ENCODE measurements at places on chromosomes 11 and 22. TPM values are rescaled to one million over a fixed set of nuclear protein-coding genes. Genes with fewer than 3 reads are reported as not detected.

DNA sequence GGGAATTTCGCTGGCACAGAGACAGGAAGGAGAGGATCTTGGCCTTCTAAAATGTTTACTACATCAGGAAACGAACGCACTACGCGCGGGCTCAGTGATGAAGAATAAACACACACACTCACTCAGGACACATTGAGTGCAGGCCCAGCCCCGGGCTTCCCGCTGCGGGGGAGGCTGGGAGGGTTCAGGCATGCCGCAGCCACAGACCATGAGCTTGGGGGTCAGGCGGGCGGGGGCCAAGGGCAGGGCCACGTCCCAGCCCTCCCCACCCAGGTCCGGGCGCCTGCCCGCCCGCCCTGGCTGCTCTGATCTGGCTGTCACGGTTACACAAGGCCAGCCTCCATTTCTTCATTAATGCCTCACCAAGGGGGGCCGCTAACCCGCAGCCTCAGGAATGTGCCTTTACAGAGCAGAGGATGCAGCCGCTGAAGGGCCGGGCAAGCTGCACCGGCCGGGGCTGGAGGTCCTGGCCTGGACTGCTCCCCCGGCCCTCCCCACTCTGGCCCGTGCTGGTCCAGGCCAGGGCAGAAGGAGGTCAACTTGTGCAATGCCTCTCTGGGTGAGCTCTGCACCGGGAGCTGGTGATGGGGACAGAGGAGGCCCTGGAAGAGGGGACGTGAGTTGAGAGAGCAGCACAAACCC is 41.7 kb downstream of the IGF2 start:
- peak; percentile 81 for DNase-seq

GRCh38 chr11:105968021-105968697 is 53.9 kb downstream of the MSANTD4 start:
- peak; percentile 5 for DNase-seq

- DNase-seq, result no peak
These were observed 257.7 kb upstream of the CCDC90B start for GRCh38 chr11:83543706-83544439.

The ASCL2 gene
- total RNA-seq, result not detected

GRCh38 chr11:103963648-103964047 is 72.8 kb upstream of the DDI1 start:
- no peak for DNase-seq

- peak; percentile 29 for DNase-seq
These were observed 292.3 kb upstream of the FAT3 start for GRCh38 chr11:91932151-91932821.

DNA sequence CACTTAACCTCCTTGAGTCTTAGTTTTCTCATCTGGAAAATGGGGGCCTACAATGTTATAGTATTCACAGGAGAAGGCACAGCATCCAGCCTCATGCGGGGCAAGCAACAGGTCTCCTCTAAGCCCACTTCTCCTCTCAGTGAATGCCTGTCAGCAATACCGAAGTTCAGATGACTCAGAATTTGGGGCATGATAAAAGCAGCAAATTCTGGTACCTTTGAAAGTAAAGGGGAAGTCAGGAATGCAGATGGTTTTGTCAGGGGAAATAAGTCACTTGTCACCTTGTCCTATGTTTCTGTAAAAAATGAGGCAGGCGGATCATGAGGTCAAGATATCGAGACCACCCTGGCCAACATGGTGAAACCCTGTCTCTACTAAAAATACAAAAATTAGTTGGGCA is 350.2 kb downstream of the LARGE1 start:
- DNase-seq, result no peak

GRCh38 chr11:10763766-10764165 is 12.7 kb downstream of the CTR9 start:
- DNase-seq, result no peak

The GRIA4 gene
- total RNA-seq, result not detected

GRCh38 chr11:78784321-78785061 is 209.8 kb upstream of the NARS2 start:
- peak; percentile 63 for DNase-seq

- DNase-seq, result no peak
These were observed 26.3 kb downstream of the RPS6KA4 start for GRCh38 chr11:64384981-64385944.

- no peak for DNase-seq
These were observed 93.6 kb downstream of the MTNR1B start for GRCh38 chr11:93063086-93063485.

DNA sequence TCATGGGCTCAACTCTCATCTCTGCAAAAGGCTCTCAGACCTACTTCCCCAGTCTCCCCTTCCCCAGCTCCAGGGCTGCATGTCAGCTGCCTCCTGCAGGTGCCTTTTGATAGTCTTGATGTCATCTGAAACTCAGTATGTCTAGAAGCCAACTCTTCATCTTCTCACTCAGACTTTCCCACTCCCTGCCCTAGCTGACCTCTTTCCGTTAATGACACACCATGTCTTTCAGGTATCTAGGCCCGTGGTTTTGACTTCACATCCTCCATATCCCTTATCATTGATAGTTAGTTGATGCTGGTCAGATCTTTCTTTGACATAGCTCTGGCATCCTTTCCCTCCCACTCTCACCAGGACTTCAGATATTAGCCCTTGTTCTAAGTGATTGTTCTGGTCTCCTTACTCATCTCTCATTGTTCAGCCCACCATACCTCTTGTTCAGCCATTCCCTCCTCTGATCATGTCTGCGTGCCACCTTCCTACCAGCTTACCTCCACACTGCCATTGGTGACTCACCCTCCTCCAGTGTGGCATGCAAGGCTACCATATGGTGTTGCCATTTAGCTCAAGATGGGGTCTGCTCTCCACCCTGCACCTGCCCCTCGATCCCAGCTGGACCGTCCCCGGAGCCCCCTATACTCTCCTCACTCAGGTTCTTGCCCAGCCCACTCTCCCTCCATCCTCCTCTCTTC is 18.4 kb downstream of the TTC12 start:
- DNase-seq, result no peak

GRCh38 chr11:73189315-73189714 is 28.8 kb upstream of the P2RY2 start:
- no peak for DNase-seq

GRCh38 chr22:36104988-36105387 is 55.6 kb downstream of the APOL3 start:
- peak; percentile 37 for DNase-seq

The SHISAL1 gene
- 1.5 TPM for total RNA-seq

DNA sequence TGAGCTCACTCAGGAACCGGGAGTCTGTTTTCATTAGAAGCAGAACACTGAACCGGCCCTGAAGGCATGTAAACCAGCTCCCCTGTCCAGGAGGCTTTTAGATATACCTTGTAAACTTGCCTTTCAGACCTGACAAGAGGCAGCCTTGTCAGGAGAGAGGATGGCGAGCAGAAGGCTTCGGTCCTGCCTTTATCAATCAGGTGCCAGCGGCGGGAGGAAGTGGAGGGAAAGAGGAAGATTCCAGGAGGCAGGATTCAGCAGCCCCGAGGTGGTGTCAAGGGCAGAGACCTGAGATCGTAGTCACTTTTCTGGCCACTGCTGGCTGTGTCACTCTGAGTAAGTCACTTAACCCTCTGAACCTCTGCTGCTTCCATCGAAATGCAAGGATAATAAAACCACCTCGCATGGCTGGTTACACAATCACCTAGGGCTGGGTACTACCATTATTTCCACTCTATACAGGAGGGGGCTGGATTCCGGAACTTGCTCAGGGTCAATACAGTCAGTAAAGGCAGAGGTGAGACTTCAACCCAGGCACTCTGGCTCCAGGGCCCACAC is 181.0 kb downstream of the CHST1 start:
- DNase-seq, result no peak

GRCh38 chr11:100663996-100664395 is 23.1 kb upstream of the ARHGAP42 start:
- no peak for DNase-seq

GRCh38 chr11:128564642-128565245 is 22.6 kb downstream of the ETS1 start:
- no peak for DNase-seq

GRCh38 chr11:119236490-119236889 is 30.4 kb downstream of the CBL start:
- DNase-seq, result peak; percentile 40

The GPR83 gene
- not detected for total RNA-seq

GRCh38 chr11:43925063-43925931 is 17.1 kb upstream of the C11orf96 start:
- DNase-seq, result no peak

DNA sequence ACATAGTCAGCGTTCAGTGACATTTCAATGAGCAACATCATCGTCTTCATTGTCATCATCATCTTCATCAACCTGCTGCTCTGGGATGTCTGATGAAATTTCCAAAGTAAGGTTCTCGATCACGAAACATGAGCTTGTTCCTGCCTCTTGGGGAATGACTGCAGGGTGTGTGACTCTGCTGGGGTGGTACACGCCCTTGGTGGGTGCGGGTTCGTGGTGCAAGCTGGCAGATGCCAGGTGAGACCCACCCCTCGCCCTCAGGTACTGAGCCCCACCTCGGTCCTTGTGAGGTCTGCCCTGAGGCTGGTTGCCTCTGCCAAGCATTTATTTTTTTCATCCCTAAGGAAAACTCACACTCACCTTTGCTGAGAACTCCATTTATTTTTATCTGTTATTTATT is 1389.2 kb downstream of the TBC1D22A start:
- no peak for DNase-seq

DNA sequence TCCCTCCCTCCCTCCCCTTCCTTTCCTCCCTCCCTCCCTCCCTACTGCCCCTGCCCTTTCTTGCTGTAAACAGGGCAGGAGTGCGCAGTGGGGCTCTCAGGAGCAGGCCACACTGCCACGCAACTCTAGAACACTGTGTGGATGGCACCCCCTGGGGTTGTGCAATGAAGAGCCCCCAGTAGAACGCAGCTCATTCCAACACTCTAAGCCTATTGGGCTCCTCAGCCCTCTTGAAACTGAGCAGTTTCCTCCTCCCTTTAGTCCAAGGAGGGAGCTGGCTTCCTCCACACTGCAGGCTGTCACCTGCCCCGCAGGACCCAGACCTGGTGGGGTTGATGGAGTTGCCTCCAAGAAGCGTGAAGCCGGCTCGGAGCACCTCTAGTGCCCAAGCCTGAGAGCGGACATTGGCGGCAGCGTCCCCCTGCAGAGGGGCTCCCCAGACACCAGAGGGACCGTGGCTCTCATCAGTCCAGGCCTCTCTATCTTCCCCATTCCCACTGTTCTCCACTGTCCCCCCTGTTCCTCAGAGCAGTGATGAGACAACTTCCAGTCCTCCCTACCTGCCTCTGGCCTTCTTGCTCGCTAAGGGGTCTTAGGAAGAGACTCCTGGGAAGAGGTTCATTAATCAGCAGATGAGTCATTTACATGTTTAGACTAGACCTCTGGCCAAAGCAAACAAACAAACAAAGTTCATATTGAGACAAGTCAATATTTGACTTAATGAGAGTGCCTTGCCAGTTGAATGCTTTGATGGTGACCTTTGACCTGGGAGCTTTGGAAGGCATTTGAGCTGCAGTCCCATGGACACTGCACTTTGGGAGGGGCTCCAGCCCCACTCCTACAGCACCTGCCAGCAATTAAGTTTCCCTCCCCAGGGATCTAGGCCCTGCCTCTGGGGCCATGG is 64.0 kb downstream of the RPUSD4 start:
- DNase-seq, result no peak

DNA sequence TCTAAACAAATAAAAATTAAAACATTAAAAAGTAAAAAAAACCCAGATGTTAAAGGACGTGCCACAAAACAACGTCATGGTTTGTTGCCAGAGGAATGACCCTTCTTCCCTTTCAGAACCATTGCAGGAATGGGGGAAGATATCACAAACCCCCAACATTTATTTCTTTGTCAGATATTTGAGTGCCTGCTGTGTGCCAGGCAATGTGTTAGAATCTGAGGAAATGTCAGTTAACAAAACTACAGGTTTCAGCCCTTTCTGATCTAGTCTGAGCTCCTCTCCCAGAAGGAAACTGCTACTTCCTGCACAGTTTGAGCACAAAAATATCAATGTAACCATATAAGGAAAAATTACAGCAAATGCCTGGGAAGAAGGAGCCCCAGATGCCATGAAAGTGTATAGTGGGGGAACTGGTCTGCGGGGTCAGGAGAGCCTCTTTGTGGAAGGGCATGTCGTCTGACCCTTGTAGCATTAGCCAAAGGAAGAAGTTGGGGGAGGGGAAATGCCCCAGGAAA is 7.1 kb upstream of the NHERF4 start:
- no peak for DNase-seq

The ABCG4 gene
- total RNA-seq, result not detected

DNA sequence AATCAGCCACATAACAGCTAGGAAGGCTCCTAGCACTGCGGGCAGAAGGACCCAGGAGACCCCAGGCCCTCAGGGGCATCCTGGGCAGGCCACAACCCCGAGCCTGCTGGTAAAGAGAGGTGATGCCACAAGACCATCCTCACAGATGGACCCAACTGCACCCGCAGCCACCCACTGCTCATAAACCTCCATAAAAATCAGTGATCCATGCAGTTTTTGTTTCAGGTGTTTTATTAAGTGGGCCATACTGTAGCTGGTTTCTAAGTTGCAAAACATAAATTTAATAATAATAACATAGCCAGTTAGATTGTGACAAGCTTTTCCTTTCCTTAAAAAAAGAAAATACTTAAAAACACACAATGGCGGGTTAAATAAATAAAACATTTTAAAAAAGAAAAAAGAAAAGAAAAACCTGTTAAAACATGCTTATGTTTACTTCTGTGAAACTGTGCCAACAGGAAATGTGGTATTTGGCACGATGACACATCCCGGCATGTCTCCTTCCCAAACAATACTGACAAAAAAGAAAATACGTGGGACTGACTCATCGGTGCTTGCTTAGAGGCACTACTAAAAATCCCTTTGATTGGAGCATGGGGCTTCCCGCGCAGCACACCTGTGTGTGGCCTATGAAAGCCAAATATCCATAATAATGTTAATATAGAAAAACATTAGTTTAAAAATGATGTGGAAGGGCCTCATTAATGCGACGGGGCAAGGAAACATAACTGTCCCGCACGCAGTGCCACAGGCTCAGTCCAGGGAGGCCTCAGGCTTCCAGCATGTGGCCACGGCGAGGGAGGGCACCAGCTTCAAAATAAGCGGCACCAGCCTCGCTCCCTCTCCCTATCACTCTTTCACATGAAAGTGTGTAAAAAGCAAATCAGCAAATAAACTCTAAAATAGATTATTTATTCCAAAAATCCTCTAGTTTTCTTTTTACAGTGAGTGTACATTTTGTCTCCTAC is 47.5 kb upstream of the SCUBE2 start:
- DNase-seq, result peak; percentile 93

The PAFAH1B2 gene
- 124 TPM for total RNA-seq

DNA sequence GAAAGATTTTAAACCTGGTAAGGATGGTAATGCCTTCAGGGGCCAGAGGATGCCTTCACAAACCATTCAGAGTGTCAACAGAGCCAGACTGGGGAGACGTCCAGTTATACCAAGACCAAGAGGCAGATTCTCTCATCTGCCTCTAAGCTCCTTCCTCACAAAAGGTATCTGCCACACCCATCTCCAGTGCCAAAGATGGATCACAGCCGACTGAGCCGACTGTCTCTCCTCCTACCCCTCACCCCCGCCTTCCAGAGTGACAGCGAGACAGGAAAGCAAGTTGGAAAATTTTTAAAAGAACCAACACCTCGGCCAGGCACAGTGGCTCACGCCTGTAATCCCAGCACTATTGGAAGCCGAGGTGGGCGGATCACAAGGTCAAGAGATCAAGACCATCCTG is 79.1 kb upstream of the AKIP1 start:
- no peak for DNase-seq

- DNase-seq, result peak; percentile 71
These were observed 7.6 kb downstream of the OR56A1 start for GRCh38 chr11:6022956-6023355.

GRCh38 chr11:78338138-78338537 is 79.5 kb downstream of the GAB2 start:
- no peak for DNase-seq

The TMEM191B gene
- not detected for total RNA-seq
